Memory B cell (primary cell): ENCODE measurements at places on chromosomes 7 and 10.

DNA sequence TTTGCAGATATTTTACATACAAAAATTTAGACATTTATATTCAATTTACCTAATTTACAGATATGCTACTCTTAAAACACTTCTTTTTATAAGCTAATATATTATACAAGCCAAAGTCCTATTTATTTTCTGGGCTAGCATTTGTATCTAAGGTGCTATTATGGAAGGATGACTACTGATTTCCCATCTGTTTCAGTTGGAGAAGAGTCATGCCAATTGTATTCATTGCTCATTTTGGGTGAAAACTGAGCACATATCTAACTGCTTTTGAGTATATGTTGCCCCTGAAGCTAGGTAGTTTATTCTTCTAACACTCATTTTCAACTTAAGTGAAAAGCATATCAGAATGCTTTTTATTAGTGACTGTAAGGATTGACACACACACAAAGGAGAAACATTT is 172.9 kb downstream of the CDK14 start:
- peaks cover 64% of the 10 kb centered on the region for H3K36me3 ChIP-seq
- no peak for DNase-seq
- no peak overlapping the region for H3K27ac ChIP-seq
- H3K27me3 ChIP-seq, result no peaks in the 10 kb centered on the region
- H3K4me1 ChIP-seq, result peaks cover 45% of the 10 kb centered on the region

- no peaks in the 10 kb centered on the region for H3K27me3 ChIP-seq
- H3K4me1 ChIP-seq, result no peaks in the 10 kb centered on the region
- no peak for DNase-seq
- H3K27ac ChIP-seq, result no peak overlapping the region
- no peaks in the 10 kb centered on the region for H3K36me3 ChIP-seq
Observed at GRCh38 chr7:51101111-51101757, 215.4 kb downstream of the COBL start.

DNA sequence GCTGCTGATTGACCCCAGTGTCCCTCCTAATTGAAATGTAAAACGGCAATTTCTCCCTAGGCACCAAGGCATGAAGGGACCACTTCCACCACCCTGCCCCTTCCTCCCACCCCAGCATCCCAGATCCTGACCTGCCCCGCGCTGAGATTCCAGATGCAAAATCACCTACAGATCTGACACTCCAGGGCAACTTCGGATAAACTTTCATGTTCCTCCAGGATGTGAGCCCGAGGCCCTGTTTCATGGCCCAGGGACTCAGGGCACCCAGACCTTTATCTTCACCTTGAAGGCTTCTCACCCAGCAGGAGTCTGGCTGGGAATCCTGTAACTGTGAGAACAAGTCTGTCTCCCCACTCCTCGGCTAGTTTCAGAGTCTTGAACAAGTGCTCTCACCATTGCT is 361.8 kb downstream of the PLXNA4 start:
- DNase-seq, result no peak
- no peaks in the 10 kb centered on the region for H3K4me1 ChIP-seq
- no peak overlapping the region for H3K4me3 ChIP-seq
- peaks cover 3% of the 10 kb centered on the region for H3K27me3 ChIP-seq

- H3K27ac ChIP-seq, result no peak overlapping the region
- H3K4me3 ChIP-seq, result no peak overlapping the region
- no peaks in the 10 kb centered on the region for H3K27me3 ChIP-seq
- H3K4me1 ChIP-seq, result no peaks in the 10 kb centered on the region
- no peaks in the 10 kb centered on the region for H3K36me3 ChIP-seq
Observed at GRCh38 chr7:71661671-71662224, 529.8 kb downstream of the GALNT17 start.

DNA sequence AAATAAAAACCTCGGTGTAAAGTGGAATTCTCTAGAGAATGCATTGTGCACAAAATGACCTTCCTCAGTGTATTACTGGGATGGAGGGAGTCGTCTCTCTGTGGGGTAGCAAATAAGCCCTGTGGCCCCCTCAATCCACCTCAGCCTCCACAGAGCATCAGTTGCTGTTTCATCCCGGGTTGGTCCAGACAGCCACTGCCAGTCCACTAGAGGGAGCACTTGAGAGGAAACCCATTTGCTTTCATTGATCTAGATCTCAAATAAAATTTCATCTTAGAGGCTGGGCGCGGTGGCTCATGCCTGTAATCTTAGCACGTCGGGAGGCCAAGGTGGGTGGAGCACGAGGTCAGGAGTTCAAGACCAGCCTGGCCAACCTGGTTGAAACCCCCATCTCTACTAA is 1128.7 kb downstream of the CNTNAP2 start:
- H3K4me1 ChIP-seq, result no peaks in the 10 kb centered on the region
- H3K27ac ChIP-seq, result no peak overlapping the region
- no peak for DNase-seq

DNA sequence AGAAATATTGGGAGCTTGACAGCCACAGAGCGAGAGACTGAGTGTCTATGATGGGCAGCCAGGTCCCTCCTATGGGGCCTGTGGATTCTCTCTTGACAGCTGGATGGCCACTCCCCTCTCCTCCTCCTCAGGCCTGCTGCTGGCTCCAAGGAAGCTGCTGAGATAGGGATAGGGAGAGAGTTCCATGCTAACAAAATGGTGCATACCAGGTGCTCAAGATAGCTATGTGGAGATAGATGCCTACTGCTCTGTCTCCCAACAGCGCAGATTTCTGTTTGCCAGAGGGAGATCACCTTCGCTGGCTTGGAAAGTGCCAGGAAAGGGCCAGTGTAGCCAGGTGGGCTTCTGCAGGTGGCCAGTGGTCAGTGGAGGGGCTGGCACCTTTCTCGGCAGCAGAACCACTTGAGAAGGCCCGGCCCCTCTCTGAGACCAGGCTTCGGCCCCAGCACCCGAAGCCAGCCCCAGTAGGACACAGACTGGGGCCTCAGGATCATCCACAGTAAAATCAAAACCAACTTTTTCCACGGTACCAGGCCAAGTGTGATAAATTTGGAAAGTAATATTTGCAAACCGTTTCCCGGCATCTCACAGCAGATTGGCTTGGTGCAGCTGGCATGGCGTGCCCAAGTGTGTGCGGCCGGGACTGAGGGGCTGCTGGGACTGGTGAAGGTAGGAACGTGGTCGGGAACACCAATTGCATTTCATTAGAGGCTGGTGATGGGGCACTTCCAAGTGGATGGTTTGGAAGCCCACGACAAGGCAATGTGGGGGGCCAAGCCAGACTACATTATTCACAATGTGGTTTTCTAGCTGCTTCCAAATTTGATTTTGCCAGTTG is 139.6 kb downstream of the PTPN20 start:
- H3K36me3 ChIP-seq, result no peaks in the 10 kb centered on the region
- H3K4me1 ChIP-seq, result no peaks in the 10 kb centered on the region
- DNase-seq, result no peak
- H3K4me3 ChIP-seq, result no peak overlapping the region

- H3K4me1 ChIP-seq, result peaks cover 8% of the 10 kb centered on the region
- peak; percentile 74 for DNase-seq
- H3K4me3 ChIP-seq, result peak overlapping the region; percentile 89
- peaks cover 18% of the 10 kb centered on the region for H3K27me3 ChIP-seq
- no peaks in the 10 kb centered on the region for H3K36me3 ChIP-seq
Observed at GRCh38 chr7:128697302-128697905, 25.3 kb downstream of the GARIN1A start.

DNA sequence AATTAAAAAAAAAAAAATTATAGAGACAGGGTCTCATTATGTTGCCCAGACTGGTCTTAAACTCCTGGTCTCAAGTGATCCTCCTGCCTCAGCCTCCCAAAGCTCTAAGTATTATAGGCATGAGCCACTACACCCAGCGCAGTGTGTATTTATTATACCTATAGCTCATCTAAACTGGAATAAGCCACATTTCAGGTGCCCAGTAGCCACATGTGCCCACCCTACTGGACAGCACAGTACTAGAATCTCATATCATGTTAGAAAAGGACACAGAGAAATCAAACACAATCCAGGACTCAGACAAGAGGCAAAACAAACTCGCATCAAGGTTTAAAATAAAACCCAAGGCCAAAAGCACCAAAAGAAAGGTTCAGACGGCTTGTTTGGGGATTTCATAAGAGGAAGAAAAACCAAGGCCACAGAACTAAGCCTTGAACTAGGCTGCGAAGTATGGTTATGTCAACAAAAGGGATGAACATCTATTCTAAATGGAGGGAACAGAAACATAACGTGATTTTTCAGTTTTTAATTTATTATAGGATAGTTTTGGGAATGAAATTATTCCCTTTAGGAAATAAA is 32.3 kb downstream of the SLC16A9 start:
- DNase-seq, result no peak
- H3K27me3 ChIP-seq, result peaks cover 1% of the 10 kb centered on the region
- no peak overlapping the region for H3K27ac ChIP-seq
- peaks cover 2% of the 10 kb centered on the region for H3K4me1 ChIP-seq

DNA sequence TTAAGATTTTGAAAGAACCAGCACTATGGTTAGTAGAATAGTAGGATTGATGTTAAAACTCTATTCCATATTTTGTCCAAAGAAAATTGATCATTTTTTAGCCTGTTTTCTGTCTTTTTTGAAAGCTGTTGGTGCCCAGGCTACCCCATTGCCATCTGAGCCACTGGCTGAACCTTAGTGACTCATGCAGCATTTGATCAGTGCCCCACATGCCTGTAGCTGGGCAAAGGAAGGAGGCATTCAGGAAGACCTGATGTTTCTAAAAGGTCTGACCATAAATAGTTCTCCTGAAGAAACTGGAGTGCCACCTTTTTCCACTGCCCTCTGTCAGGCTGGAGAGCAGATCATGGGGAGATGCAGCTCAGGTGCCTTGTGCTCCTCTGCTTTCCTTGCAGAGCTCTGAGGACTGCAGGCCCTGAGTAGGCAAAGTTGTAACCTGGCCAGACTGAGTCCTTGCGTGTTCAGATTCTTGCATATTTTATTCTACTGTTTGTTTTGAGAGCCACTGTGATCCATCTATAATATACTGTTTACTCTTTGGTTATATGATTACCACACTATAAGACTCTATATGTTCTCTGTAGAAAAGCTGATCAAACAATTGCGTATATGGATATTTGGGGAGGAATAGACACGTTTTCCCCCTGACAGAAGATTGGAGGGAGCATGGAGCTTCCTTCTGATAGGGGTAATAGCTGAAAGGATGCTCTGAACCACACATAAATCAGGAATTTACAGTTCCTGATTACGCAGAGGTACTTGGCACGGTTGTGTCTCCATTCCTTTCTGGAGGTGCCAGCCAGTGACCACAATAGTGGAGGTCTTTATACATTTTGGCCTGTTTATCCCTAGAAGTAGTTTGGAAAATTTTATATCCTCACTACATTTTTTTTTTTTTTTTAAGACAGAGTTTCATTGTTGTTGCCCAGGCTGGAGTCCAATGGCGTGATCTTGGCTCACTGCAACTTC is 48.9 kb upstream of the GJD4 start:
- H3K4me3 ChIP-seq, result no peak overlapping the region
- no peak for DNase-seq
- H3K36me3 ChIP-seq, result peaks cover 19% of the 10 kb centered on the region
- no peaks in the 10 kb centered on the region for H3K27me3 ChIP-seq

- DNase-seq, result no peak
- no peaks in the 10 kb centered on the region for H3K4me1 ChIP-seq
Observed at GRCh38 chr7:7476381-7476780, 59.3 kb downstream of the COL28A1 start.

DNA sequence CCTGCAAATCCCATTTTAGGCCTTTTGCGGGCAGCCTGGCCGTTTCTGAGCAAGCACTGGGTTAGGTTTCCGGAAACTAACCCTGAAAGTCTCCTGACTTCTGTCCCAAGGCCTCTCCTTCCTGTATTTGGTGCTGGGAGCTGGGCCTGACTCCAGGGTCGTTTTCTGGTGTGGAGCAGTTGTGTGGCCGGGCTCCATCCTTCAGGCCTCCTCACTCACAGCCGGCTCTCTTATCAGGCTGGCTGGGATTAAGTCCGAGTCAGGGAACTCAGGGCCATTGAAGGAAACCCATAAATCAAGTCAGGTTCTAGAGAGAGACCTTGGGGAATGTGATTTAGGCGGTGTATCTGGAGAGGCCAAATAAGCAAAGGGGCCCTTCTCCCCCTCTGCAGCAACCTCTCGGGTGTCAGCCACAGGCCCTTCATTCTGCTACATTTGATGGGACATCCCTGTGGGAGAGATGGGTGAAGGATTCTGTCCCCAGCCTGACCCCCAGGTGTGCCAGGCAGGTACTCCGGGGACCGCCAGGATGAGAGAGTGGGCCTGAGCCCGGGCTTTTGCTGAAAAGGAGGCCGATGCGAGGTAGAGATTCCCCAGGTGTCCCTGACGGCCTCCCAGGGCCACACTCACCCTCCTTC is 3.3 kb downstream of the GATA3 start:
- H3K27me3 ChIP-seq, result peaks cover 15% of the 10 kb centered on the region
- no peak for DNase-seq
- H3K36me3 ChIP-seq, result peaks cover 1% of the 10 kb centered on the region
- H3K4me3 ChIP-seq, result no peak overlapping the region
- H3K27ac ChIP-seq, result no peak overlapping the region

DNA sequence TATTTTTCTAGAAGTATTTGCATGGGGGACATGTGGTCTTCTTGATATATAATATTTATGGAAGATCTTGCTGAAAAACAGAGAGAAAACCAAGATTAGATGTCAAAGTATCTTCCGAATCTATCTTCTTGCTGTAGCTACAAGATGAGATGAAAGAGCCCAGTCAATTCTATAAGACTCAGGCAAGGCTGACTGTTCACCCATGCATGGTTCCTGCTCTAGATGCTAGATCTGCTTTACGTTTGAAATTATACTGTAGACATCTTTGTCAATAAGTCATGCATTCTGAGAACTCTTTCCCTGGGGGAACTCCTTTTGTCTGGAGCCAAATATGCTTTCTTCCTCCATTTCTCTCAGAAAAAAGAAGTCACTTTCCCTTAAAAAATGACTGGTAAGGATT is 1292.0 kb downstream of the XPNPEP1 start:
- peaks cover 29% of the 10 kb centered on the region for H3K4me1 ChIP-seq
- DNase-seq, result peak; percentile 13
- H3K27me3 ChIP-seq, result no peaks in the 10 kb centered on the region
- no peaks in the 10 kb centered on the region for H3K36me3 ChIP-seq
- H3K27ac ChIP-seq, result peak overlapping the region; percentile 36
- H3K4me3 ChIP-seq, result no peak overlapping the region

DNA sequence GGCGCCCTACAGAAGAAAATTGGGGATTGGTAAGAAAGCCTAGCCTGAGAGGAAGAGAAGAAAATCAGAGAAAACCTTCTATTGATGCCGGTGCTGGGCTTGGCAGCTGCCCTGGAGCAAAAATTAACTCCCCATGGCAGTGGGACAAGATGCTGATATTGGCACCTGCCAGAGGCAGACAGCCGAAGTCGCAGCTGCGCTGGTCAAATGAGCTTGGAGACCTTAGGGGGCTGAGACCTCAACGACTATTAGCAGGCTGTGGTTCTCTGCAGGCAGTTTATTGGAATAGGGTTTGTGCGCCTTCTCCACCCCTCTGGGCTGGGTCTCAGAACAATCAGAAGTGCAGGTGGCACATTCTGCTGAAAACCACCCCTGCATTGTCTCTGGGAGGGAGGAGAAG is 213.7 kb downstream of the GFRA1 start:
- no peaks in the 10 kb centered on the region for H3K36me3 ChIP-seq
- no peak overlapping the region for H3K27ac ChIP-seq
- H3K4me3 ChIP-seq, result no peak overlapping the region
- DNase-seq, result no peak
